ENCODE measurements at places on chromosomes 13 and 19. TPM values are rescaled to one million over a fixed set of nuclear protein-coding genes. Genes with fewer than 3 reads are reported as not detected.

Gene CD70
- 57.3 TPM for total RNA-seq

- DNase-seq = peak; percentile 14
These were observed 933 bp downstream of the ARHGEF7 start for GRCh38 chr13:111115965-111116521.

GRCh38 chr13:74134777-74135325 lies 647 bp upstream of the KLF12 start:
- DNase-seq = peak; percentile 24

GRCh38 chr13:27035892-27036235 lies 135.7 kb downstream of the USP12 start:
- peak; percentile 16 for DNase-seq

Gene ZNF865
- total RNA-seq = 0.81 TPM

- DNase-seq = peak; percentile 27
These were observed 11.0 kb downstream of the CTU1 start for GRCh38 chr19:51097166-51097738.

Gene CEACAM6
- not detected for total RNA-seq
